ENCODE measurements at places on chromosomes 2 and 18.

- no peak for DNase-seq
These were observed 136.3 kb upstream of the CCDC68 start for GRCh38 chr18:55095584-55095983.

DNA sequence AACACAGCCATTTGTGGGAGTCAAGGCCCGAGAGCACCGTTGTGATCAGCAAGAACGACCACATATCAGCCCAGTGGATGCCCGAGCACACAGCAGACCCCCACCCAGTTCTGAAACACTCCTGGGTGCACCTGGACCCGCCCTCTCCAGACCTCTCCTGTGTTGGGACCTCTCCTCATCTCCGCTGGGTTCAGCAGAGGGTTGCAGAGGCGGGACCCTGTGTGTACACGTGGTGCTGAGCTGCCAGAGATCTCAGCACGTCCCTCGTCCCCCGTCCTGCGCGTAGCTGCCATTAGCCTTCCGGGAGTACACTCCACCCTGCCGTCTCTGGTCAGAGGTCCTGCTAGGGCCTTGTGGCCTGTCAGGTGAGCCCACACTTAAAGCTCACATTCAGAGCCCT is 51.7 kb downstream of the ADI1 start:
- no peak for DNase-seq

DNA sequence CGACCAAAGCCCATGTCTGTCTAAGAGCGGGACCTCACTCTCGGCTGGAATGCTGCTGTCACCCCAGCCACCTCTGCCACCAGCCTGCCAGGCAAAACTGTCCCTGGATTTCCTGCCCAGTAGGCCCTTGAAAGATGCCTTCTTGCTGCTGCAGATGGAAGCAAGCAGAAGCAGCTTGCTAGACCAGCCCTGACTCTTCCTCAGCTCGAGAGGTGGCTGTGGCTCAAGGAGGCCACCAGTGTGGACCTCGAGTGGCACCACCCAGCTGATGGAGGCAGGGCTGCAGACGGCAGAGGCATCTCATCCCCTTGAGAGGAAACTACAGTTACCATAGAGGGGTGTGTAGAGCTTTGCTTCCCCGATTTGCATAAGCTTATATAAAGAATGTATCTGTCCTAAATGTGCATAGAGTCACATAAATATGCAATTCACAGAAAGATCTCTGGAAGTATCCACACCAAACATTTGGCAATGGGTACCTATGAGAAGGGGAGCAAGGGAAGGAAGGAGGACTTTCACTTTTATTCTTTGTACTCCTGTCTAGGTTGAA is 20.6 kb downstream of the ADCY3 start:
- no peak for DNase-seq

DNA sequence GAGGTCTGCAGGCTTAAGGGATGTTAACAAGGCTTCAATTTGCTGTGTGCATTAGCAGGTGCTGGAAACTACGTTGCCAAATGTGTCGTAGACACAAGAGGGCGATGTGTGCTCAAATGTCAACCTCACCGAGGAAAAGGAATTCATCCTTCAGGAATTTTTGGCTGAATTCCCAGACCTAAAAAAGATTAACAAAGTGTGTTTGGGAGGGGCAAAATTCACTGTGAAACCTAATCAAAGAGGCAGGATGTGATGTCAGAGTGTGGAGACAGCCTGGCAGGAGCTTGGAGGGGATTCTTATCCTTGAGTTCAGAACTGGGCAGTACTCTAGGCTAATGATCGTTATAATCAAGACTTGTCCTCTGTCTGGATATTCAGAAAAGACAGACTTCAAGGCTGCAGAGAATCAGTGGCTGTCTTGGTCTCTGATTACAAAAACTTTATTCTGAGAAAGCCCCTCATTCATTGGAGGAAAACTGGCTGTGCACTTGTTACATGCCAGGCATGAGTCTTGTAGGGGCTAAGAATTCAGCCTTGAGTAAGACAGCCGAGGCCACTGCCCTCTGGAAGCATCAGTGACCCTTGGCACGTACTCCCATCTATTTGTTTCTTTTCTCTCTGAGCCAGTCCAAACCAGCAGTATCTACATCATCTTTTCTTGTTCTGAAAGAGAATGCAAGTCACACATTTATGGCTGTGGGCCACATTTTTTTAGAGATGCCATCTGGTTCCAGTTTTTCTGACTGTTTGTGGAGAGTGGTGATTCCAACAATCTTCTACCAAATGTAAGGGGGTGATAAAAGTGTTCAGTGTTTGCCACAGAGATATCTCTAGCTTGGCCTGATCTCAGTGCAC is 18.7 kb upstream of the SCYGR1 start:
- DNase-seq = no peak

DNA sequence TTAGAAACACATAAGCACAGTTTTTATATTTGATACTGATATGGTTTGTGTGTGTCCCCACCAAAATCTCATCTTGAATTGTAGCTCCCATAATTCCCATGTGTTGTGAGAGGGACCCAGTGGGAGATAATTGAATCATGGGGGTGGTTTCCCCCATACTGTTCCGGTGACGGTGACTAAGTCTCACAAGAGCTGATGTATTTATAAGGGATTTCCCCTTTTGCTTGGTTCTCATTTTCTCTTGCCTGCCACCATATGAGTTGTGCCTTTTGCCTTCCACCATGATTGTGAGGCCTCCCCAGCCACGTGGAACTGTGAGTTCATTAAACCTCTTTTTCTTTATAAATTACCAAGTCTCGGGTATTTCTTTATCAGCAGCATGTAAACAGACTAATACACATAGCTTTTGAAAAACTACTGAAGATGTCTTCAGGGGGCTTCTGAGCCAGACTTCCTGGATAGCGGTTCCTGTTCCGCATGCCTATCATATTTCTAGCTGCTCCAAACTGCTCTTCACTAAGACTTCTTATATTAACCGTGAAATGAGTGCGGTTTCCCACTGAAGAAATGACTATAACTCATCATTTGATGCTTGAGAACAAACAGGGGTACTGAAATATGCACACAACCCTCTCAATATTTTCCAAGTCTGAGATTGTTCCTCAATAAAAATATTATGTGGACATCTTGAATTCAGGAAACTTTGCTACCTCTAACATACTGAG is 75.8 kb downstream of the SPHKAP start:
- no peak for DNase-seq

DNA sequence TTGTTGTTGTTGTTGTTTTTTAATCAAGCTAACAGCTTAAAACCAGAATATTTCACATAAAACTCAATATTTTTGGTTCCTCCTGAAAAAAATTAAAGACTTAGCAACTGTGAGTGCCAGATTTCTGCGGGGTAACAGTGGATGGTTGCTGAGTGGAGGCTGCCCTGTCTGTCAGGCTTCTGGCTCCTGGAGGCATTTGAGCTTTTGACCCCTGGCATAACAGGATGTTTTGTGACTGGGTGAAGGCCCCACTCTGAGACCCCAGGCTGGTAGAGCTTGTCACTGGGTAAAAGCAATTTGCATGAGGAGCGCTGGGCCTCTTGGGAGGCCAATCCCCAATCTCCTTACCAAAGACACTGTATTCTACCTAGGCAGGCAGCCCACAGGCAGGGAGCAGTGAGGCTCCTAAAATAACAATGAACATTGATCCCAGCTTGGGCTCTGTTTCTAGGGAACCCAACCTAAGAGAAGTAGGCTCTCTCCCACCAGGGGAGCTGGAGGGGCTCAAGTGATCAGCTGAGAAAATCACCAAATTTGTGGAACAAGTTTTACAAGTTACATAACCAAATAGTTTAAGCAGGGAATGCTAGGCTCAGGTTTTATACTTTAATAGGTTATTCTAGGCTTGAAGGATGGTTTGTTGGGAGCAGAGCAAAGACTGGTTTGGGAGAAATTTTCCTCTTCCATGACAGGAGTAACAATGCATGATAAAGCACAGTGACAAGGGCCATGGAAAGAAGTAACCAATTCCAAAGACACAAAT is 5.9 kb upstream of the SPRED2 start:
- DNase-seq = no peak
